GM20000 (cell line): ENCODE measurements at places on chromosomes 5 and 9.
A peak's percentile ranks its signal among the peaks of the same experiment; 100 is the strongest.

- no peak for DNase-seq
Measured at GRCh38 chr5:151023047-151023615, 2.7 kb downstream of the GPX3 start.

DNA sequence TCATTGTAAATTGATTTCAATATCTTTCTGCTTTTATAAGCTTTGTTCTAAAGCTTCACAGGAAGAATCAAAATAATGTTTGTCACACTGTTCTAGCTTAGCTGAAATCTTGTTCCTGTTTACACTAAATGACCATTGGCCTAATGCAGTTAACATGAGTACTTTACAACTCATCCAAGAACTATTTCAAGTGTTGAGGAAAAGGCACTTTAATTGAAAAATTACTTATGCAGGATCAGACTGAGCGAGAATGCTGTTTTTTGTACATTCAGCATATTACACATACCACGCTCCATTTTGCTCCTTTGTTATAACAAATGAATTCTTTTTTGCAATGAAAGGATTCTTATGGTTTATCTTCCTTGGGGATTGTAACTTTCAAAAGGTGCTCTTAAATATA is 22.4 kb upstream of the SMIM15 start:
- DNase-seq: no peak

GRCh38 chr5:115815006-115815692 is 1.3 kb downstream of the CDO1 start:
- DNase-seq: no peak

DNA sequence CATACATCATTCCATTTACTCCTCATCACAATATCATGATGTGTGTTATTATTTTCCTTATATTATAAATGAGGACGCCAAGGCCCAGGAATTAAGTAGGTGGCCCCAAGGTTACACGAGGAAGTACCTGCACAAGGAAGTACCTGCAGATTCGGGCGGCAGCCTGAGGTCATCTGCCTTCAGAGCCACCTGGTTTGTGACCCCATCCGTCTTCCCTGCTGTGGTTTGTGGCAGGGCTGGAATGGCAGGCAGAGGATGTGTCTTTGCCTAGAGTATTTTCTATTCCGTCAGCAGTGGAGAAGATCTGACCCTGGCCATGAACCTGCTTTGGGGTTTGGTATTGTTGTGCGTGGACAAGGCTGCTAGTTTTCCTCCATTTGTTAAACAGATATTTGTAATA is 59.7 kb downstream of the PDZD2 start:
- DNase-seq: no peak

DNA sequence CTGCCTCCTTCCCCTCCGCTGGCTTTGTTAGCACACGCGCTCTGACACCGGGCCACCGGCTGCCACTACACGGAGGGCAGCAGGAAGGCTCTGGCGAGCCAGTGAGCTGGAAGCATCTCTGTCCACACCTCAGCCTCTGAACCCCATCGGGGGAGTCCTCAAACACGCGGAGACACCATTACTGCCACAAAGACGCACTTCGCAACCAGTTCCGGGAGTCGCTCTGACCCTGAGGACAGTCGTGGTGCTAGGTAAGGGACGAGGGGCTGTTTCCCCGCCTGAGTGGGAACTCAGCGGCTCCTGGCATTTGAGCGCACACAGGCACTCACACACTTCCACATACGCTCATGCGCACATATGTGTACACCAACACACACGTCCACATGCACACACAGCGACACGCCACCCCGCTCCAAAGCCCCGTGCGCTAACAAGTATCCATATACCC is 160.0 kb downstream of the C9orf152 start:
- DNase-seq: peak; percentile 47

DNA sequence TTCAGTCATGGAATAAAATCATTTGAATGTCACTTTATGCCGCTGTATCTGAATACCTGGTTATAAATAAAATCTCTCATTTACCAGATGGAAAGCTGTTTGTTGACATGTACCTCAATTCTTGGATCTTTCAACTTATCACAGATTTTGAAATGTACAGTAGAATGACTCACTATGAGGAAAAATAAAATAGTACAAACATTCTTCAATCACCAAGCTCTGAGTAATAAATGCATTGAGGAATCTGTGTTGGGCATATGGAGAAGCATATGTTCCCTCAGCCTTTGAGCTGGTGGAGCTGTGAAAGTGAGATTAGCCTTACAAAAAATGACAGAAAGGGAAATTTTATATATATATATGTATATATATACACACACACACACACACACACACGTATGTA is 175.4 kb downstream of the KIAA0825 start:
- no peak for DNase-seq

- no peak for DNase-seq
Measured at GRCh38 chr9:86944796-86945727, 2.2 kb downstream of the GAS1 start.

DNA sequence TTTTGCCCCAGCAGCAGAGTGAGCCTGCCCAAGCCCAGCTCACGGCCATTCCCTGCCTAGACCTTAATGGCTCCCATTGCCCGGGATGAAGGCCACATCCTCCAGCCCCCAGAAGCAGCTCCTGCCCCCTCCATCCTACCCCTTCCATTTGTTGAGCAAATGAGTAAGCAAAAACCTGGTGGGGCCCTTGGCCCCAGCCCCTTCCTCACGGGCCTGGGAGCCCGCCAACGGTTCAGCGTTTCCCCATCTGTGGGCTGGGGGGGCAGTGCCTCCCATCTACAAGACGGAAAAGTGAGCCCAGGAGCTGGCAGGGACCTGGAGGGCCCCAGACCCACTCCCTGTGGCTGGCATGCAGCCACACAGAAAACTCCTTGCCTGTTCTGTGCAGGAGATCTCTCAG is 4.4 kb downstream of the CCDC187 start:
- no peak for DNase-seq

DNA sequence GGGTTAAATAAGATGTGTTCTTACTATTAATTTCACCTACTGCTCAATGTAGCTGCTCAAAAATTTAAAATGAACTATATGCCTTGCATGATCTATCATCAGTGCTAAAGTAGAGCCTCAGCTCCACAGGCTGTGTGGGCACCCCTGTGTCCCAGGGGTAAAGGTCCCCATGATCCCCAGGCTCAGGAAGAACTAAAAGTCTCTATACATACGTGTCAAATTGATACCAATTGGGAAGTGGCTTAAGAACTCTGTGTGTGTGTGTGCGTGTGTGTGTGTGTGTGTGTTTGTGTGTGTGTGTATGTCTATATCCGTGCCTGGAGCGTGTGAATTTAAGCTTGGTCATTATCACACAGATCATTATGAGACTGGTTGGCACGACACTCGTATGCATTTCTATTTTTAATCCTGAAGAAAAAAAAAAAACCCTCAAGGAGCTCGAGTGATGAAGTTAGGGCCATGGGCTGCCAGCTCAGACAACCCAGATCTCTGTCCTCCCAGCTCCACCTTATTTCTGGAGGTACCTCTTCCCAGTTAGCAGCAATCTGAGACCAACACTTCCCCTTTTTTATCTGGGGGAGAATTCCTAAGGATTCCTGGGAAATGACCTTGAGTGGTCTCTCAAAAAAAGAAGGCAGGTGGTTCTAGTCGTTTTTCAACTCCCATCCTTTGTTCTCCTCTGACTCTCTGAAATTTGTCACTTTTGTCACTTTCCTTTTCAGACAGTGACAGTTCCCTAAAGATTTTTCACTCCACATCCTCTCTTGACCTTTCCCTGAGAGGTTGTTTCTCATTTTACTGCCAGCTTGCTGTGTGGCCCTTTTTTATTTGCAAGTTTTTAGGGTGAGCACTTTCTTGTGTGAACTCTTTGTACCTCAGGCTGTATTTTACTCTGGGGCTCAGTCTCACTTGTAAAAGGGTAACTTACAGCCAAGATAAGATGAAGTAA is 45.7 kb upstream of the CTXN3 start:
- DNase-seq: no peak

GRCh38 chr5:35884773-35885172 is 28.1 kb downstream of the IL7R start:
- no peak for DNase-seq

DNA sequence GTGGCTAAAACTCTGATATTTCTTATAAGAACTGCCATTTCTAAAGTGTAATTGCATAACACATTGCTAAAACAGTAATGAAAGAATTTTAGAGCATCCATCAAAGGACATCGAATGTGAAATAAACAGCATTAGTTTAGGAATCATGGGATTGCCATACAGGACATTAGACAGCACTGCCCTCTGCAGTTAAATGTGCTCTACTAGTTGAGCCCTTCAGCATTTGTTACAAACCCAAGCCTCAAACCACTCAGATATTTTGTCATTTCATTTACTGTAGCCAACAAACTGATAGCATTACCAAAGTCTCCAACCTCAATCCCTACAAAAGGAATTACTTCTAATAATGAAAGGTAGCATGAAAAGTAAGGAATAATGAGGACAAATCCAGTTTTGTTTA is 116.8 kb upstream of the COX7C start:
- no peak for DNase-seq

DNA sequence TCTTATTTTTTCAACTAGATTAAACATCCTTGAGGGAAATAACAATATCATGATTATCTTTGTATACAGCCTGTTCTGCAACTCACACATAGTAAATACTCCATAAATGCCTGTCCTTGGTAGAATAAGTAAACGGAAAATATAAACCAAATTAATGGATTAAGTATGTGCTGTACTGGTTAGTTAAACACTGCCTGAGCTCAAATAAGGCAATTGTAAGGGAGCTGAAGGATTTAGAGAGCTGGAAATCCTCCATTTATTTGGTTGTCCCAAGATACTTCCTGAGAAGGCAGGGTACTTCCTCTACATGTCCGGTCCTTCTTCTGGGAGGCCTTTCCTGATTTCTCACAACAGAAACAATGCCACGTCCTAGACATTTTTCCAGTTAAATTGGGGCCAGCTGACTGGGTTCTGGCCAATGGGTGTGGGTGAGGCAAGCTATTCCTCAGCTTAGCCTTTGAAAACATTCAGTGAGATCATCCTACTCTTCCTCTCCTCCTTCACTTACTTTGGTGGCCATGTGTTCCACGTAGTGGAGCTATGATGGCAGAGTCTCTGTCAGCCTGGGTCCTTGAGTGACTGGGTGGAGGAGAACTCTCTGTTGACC is 8.5 kb upstream of the C1QTNF3 start:
- no peak for DNase-seq

DNA sequence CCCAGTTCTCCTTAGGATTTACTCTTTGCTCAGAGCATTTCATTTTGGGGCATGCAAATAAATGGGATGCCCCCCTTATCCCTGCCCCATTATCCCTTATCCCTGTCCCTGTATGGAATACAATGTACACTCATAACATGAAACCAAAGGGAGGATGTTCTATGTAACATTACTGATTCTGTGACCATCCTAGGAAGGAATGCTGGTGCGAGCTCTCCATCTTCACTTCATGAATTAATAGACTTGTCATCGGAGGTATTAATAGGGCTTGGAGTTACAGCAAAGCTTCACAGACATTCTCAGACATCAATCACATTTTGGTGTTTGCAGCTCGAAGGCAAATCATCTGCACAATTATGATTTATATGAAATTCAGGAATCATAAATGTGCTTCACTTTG is 20.4 kb upstream of the PIK3R1 start:
- no peak for DNase-seq

- peak; percentile 72 for DNase-seq
Measured at GRCh38 chr9:63817622-63818518, 1467.1 kb downstream of the FOXD4L5 start.

DNA sequence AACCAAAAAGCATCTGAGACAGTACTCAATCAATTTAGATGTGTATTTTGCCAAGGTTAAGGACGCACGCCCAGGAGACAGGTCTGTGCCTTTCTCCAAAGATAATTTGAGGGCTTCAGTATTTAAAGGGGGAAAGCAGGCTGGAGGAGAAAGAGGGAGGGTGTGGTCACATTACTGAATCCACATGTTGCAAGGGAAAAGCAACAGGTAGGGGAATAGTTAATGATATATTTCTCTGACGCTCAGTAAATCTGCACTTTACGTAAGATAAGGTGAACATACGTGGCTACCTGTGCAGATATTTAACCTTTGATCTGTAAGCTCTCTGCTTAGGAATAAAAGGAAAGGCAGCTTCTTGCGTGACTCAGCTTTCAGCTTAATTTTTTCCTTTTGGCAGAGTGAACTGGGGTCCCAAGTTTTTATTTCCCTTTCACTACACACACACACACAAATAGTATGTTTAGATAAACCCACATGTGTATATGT is 443.4 kb downstream of the NTRK2 start:
- no peak for DNase-seq

DNA sequence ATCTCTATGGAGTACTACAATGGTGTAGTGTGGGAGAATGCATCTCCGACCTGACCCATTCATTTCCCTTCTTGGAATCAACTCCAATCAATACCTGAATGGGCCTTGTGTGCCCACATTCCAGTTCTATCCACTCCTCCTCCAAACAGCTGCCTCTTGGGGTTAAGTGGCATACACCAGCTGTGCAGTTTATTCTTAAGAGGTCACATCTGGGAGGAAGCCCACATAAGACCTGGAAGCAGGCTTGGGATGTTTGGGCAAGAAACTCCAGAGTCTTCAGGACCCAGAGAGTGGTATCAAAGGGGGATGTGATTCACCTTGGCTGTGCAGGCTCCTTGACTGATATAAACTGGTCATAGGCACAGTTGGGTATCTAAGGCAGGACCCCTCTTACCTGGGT is 46.0 kb downstream of the ACTBL2 start:
- no peak for DNase-seq

- DNase-seq: no peak
Measured at GRCh38 chr5:158430166-158430797, 571.3 kb upstream of the CLINT1 start.

DNA sequence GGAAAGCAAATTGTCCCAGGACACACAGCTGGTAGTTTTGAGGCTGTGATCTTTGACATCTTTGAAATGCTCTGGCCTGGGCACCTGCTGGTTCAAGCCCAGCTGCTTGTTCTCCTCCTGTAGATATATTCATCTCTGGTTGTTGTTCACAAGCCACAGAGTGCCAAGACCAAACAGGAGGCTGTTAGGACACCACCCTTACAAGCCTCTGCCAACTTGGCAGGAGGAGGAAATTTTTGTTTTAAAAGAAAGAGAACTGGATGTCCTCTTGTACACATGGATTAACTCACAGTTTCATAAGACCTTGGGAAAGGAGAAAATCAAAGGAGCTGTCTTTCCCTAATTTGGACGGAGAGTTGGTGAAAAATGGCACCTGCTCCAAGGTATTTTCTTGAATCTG is 8.5 kb upstream of the ZFP62 start:
- no peak for DNase-seq

DNA sequence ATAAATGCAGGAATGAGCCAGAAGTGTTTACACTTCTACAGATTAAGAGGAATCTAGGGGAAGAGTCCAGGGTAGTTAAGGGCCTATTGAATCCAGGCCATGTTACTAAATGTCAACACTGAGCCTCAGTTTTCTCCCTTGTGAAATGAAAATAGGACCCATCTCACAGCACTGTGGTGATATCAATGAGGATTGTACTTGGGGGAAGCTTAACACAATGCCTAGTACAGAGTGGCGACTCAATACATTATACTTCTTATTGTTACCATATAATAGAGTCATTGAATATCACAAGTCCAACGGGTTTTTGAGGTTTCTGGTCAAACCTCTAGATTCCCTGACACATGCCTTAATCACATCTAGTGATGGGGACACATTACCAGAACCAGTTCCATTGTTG is 4.6 kb downstream of the TRUB2 start:
- no peak for DNase-seq

GRCh38 chr9:28365020-28365640 is 791.8 kb upstream of the C9orf72 start:
- DNase-seq: no peak
